ENCODE measurements at places on chromosomes 16 and 17.

DNA sequence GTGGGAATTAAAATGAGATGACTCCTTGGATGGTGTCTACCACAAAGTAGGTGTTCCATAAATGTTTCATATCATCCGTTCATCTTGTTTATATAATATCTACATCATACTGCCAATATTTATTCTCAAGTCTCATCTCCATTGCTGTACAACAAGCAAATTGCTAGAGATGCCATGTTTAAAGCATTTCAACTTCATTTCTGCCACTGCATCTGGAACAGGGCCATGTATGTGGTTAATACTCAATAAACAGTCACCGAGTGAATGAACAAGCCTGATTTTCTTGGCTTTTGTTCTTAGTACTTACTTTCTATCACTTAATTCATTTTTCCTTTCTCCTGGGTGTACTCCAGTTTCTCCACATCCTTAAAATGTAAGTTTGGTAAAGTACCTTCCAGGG lies 107.6 kb downstream of the KCNJ2 start:
- no peak for DNase-seq

- DNase-seq = no peak
Observed at GRCh38 chr16:46649588-46650253, 28.5 kb upstream of the SHCBP1 start.

DNA sequence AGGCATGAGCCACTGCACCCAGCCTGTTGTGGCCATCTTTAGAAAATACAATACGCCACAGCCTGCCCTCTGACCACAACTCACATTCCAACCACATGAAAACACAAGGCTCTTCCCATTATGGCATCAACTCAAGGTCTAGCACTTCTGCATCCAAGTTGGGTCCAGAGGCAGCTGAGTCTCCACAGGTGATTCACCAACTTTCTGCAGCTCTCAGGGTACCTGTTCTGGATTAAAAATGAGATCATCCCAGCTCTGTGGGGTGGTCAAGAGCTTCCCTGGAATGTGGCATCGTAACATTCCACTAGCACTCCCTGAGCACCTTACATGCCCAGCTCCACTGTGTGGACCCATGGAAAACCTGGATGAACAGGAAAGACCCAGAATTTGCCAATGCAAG lies 9.9 kb upstream of the GUCY2D start:
- DNase-seq = no peak

DNA sequence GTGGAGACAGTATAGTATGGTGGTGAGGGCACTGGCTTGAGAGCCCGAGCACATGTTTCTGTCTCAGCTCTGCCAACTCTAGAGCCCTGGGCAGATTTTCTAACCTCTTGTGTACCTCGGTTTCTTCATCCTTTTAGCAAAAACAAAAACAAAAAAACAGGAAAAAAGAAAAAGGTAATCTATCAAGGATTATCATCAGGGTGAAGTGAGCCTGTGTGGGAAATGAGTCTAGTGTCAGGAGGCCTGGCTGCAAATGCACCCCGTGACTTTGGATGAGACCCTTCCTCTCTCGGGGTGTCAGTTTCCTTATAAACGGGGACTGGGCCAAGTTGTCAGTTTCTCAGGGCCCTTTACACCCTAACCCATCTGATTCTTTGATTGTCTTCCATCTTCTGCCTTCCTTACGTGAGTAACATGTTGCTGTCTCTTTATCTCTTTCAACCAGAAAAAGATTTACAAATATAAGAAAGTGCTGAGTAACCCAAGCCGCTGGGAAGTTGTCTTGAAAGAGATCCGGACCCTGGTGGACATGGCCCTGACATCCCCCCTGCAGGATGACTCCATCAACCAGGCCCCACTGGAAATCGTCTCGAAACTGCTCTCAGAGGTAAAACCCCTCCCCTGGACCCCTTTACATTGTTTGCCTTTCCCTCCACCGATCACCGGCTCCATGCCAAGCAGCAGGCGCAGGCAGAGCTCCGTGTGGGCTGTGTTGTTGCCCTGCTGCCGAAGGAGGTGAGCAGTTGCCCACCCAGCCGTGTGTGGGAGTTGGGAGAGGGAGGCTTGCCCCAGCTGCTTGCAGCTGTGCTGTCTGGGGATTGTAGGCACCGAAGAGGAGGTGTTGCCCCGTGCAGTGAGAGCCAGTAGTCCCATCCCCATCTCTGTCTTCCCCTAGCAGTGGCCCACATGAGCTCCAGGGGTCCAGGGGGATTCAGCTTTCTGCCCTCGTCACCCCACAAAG lies 127.1 kb upstream of the PLCG2 start:
- DNase-seq = peak; percentile 78

DNA sequence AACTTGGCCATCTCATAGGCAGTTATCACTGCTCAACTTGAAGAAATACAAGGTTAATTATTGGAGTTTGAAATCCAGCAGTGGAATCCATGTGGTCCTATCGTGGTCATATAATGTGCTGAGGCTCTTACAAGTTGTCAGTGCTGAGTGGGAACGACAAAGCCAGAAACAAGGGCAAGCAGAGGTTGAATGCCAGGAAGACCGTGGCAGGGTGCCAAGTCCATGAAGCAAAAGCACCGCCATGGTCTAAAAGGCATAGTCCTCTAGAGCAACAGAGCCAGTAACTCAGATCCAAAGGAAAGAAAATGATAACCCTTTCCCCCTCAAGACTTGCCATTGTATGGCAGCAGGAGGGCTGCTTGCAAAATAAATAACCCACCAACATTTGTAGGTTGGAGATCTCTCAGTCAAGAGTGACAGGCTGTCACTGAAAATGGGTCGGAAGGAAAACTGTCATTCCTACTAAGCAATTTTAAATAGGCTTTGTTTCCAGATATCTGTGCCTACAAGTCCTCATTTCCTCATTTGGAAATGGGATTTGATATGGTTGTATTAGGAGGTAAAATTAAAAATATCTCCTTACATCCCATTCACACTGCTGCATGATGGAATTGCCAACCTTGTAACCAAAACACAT lies 36.4 kb upstream of the HSBP1 start:
- DNase-seq = no peak
